NCI-H524 treated with DMSO at 0.1 percent for 48 hours (cell line): ENCODE measurements at places on chromosomes 16 and 17.

- peak; percentile 36 for DNase-seq
Measured at GRCh38 chr16:64870859-64871258, 251.0 kb downstream of the CDH11 start.

- DNase-seq = no peak
Measured at GRCh38 chr16:75416904-75417565, 16.3 kb downstream of the CFDP1 start.

DNA sequence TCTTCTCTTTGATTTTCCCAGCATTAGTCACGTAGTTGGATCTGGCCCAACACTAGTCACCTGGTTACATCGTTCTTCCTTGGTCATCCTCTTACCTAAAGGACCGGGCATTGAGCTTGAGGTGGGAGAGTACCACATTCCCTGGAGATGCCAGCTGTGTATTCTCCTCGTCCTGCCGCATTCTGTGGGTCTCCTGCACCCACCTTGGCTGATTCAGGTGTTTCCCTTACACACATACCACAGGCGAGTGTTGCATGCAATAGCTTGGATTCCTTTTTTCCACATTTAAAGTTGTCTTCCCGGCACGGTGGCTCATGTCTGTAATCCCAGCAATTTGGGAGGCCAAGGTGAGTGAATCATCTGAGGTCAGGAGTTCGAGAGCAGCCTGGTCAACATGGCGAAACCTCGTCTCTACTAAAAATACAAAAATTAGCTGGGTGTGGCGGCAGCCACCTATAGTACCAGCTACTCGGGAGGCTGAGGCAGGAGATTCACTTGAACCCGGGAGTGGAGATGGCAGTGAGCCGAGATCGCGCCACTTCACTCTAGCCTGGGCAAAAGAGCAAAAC is 21.6 kb upstream of the CLEC18C start:
- DNase-seq = no peak

- DNase-seq = no peak
Measured at GRCh38 chr17:77965352-77965751, 6.8 kb downstream of the TNRC6C start.

DNA sequence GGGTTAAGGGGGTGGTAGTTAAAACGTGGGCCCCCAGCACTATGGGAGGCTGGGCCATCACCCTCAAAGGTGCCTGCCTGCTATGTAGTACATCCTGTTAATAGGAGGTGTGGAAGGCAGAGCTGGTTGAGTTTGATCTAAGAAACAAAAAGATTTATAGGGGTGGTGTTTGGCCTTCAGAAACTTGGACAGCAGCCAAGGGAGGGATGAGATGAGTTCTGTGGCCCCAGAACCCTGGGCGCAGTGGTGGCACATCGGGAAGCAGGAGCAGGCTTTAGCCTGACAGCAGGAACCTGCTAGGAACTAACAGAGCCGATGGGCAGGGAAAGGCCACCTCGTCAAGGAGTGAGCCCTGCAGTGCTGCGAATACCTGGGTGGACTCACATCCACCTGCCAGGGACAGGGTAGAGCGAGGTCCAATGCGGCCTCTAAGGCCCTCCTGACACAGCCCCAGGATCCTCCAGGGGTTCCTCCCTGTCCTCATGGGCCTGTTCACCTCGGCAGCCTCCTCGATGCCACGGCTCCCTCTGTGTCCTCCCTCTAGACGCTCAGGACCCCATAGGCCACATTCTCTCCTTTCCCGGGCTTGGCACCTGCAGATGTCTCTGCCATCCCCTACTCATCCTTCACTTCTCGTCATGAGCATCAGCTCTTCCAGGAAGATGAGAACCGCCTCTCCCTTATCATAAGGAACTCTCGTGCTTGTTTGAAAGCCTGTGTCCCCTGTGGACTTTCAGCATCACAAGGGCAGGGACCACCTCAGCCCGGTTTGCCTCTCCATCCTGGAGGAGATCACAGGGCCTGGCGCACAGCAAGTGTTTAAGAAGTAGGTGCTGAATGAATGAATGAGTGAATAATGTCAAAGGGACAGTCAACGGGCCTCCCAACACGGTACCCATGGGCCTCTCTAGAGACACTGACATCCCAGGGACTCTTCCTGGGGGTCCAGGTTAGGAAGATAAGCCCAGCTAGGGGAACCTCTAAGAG is 103.5 kb upstream of the TNRC6C start:
- DNase-seq = no peak

DNA sequence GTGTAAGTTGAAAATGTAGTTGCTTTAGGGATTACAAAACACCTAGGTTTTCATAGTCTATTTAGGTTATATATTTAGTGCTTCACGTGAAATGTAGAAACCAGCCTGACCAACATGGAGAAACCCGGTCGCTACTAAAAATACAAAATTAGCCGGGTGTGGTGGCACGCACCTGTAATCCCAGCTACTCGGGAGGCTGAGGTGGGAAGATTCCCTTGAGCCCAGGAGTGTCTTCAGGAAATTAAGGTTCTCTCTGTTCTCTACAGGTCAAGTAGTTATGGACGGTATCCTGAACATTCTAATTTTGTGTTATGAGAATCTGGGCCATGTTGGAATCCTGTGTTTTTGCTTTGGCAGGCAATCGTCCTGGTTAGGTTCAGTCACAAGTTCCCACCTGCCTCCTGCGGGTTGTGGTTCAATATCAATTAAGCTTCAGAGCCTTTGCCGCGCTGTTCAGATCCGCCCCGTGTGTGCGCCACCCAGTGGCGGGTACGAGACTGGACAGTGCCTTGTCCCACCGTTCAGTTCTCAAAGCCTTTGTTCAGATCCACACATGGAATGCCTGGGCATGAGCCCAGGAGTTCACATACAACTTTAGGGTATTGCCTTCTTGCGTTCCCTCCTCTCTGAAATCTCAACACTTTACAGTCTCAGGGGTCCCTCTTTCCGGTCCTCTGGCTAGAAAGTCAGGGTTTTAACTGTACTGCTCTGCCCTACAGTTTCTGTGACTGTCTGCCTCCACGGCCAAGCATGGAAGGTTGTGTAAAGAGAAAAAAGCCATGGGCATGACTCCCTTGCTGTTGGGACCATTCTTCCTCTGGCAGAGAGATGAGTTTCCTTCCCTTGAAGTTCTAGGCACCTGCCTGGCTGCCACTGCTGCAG is 41.7 kb downstream of the HEATR6 start:
- DNase-seq = peak; percentile 28

DNA sequence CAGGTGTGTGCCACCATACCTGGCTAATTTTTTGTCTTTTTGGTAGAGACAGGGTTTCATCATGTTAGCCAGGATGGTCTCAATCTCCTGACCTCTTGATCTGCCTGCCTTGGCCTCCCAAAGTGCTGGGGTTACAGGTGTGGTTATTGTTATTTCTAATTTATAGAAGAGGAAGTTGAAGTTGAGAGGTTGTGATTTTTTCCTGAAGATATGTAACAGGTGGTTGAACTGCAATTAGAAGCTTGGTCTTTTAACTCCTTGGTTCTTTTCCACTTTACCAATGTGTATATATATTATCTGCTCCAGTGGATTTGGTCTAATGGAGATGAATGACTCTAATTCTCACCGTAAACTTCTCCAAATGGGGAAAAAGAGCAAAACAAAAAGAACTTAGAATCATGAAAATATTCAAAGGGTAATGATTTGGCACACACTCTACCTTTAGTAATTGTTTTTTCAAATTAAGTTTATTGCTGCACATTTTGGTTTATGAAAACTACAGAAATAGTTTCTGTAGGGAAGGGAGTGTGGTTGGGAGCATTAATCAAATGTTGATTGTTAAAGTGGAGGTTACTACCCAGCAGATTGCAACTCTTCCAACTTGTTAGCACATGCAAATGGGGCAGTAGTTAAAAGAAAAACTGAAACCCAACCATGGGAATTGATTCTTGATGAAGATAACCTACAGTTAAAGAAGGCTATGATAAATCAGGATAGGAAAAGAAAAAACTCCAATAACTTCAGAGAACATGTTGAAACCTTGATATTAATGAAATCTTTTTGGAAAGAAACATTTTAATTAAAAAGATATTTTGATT is 1.8 kb upstream of the KRT10 start:
- no peak for DNase-seq

GRCh38 chr16:13314633-13315032 is 413.2 kb downstream of the SHISA9 start:
- DNase-seq = no peak

DNA sequence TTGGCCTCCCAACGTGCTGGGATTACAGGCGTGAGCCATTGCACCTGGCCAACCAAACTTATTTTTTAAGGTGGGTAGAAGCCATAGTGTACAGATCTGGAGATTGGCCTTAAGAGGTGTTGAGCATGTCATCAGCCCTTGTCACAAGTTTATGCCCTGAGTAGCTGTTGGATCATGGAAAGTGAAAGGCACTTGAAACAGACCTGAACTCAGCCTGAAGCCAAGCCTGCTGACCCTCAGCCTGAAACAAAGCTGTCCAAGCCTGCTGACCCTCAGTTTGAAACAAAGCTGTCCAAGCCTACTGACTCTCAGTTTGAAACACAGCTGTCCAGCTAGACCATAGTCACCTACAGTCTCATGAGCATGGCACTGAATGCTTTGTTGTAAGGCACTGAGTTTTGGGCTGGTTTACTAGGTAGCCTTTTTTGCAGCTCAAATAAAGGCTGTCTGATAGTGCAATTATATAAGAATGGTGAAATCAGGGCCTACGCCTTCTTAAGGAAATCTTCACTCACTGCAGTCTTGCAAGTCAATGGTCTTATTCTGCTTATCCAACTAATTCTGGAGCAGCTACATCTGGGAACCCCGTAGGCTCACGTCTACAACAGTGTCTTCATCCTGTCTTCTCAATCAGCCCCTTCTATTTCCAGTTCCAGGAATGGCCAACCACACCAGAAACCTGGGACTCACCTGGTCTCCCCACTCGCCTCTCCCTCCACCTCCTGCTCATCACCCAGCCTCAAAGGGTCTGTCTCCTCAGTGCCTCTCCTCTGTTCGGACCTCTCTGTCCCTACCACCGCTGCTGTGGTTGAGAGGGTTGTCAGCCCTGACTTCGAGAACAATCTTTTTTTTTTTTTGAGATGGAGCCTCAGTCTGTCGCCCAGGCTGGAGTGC is 2.9 kb upstream of the NPIPB15 start:
- DNase-seq = no peak

DNA sequence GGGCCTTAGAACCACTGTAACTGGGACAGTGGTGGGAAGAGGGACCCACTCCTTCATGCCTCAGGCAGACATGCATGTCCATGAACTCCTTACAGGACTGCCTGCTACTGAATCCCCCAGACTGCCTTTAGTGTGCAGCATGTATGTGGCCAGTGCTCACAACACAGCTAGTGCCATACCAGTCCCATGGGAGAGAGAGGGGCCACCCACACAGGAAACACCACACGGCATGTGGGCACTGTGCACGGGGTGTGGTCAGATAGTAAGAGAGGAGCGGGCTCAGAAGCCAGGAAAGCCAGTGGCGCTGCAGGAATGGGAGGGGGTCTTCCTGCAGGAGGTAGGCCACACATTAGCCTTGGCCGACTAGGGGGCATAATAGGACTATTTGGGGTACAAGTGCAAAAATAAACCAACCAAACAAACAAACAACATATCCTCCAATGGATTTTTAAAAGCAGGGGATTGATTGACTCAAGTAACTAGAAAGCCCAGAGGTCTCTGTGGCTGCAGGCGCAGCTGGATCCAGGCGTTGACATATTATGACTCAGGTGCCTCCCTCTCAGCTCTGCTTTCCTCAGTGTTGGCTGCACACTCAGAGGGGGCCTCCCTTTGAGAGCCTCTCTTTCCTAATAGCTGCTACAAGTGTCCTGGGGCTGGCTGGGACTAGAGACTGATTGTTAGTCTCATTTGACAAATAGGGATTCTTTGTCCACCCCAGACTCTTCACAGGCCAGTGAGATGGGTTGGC is 104.4 kb downstream of the AMFR start:
- no peak for DNase-seq

DNA sequence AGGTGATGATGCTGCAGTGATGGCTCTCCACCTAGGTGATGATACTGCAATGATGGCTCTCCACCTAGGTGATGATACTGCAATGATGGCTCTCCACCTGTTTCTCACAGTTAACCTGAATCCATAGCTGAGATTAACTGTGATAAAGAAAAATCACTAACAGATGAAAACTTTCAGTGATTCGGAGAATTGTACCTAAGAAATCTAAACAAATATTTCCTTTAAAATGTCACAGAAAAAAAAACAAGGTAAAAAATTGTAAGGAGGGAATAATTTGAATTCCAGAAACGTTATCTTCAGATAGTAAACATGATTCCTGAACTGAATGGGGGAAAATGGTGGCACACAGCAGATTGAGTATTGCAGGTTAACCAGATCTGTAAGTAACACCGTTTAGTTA is 113.4 kb downstream of the MAP2K4 start:
- DNase-seq = no peak

DNA sequence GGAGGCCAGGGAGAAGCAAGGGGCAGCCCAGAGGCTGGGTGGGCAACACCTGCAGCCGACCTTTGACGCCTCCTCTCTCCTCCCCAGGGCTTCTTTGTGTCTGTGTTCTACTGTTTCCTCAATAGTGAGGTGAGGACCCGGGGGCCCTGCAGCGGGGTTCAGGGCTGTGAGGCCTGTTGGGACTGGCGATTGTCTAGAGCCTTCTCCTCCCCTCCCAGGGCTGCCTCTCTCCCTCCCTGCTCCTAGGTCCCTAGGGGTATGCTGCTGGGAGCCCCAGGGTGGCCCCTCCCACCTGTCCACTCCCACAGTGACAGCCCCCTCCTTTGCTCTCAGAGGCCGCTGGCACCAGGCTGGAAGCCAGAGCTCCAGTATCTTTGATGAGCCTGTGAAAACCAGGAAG is 10.8 kb upstream of the SPPL2C start:
- no peak for DNase-seq

DNA sequence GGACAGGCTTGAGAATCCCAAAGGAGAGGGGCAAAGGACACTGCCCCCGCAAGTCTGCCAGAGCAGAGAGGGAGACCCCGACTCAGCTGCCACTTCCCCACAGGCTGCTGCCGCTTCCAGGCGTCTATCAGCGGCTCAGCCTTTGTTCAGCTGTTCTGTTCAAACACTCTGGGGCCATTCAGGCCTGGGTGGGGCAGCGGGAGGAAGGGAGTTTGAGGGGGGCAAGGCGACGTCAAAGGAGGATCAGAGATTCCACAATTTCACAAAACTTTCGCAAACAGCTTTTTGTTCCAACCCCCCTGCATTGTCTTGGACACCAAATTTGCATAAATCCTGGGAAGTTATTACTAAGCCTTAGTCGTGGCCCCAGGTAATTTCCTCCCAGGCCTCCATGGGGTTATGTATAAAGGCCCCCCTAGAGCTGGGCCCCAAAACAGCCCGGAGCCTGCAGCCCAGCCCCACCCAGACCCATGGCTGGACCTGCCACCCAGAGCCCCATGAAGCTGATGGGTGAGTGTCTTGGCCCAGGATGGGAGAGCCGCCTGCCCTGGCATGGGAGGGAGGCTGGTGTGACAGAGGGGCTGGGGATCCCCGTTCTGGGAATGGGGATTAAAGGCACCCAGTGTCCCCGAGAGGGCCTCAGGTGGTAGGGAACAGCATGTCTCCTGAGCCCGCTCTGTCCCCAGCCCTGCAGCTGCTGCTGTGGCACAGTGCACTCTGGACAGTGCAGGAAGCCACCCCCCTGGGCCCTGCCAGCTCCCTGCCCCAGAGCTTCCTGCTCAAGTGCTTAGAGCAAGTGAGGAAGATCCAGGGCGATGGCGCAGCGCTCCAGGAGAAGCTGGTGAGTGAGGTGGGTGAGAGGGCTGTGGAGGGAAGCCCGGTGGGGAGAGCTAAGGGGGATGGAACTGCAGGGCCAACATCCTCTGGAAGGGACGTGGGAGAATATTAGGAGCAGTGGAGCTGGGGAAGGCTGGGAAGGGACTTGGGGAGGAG is at the start of gene CSF3:
CSF3 (plus strand) TSS at position 436 of the 993 bp plus-strand sequence; CDS start at position 471, 35 bp downstream.
- DNase-seq = no peak
